ENCODE measurements at places on chromosomes 1 and 21.

DNA sequence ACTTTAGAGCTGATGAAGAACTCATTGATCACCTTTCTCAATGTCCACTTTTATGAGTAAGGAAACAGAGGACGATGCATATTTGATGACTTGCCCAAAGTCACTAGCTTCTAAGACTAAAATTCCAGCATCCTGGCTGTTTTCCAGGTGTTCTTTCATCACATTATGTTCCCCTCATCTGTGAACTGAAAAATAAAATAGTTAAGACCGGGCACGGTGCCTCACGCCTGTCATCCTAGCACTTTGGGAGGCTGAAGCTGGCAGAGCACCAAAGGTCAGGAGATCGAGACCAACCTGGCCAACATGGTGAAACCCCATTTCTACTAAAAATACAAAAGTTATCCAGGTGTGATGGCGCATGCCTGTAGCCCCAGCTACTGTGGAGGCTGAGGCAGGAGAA lies 297.5 kb downstream of the DUSP10 start:
- DNase-seq: no peak

GRCh38 chr1:184197831-184198230 lies 146.3 kb downstream of the TSEN15 start:
- DNase-seq: no peak

- DNase-seq: no peak
Observed at GRCh38 chr21:41783476-41784180, 16.8 kb upstream of the RIPK4 start.

DNA sequence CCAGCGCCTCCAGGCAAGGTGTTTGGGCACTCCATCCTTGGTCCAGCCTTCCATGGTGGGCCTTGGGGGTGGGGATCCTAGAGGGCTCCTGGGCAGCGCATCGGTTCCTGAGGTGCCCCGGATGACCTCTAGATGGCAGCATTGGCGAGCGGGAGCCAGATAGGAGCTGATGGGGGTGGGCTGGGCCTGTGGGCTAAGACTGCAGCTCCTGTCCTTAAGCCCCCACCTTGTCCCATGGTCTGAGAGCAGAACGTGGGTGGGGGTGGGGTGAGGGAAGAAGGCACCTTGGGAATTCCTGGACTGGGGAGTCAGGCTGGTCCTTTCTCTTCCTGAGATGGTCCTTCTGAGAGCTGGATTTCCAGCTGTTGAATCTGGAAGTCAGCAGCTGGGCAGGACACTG lies 93.4 kb upstream of the CSF3R start:
- peak; percentile 58 for DNase-seq

DNA sequence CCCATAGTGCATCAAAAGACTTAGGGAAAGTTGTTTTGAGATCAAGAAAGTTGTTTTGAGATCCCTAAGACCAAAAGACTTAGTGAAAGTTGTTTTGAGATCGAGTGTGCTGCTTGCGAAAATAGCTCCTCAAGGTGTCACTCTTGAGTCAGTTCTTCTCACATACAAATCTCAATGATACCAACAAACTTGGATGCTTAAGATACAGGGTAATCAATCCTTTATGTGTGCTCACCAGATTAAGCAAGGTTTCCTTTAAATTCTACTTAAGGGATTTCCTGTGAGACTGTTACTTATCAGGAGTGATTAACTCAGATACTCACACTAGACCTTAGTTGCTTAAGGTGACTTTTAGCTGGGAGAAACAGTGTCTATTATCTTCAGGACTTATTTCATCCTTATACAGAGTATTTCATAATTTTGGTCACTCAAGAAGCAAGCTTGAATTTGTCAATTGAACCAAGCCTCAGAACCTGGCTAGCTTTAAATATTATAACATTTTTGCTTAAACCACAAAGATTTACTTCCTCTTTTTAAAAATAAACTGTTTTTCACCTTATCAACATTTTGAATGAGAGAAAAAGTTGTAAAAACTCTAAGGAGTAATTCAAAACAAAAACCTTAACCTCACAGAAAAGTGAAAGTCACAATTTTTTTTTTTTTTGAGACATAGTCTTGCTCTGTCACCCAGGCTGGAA lies 8.0 kb upstream of the RLF start:
- peak; percentile 51 for DNase-seq

GRCh38 chr1:217106231-217106901 lies 383.1 kb upstream of the ESRRG start:
- no peak for DNase-seq

DNA sequence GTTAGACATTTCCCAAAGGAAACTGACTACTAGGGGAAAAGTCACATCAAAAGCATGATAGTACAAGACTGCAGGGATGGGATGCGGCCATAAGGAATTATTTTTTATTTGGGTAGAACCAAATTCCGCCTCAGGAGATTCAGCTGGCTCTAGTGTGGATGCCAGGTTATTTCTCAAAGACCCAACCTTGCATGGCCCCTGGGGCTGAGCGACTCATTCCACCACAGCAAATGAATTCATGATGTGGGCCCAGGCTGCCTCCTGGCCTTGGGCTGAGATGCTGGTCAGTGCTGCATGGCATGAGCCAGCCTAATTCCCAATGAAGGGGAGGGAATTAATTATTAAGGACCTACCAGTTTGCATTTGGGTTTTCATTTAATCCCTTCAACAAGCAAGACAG lies 11.8 kb downstream of the TMEM35B start:
- no peak for DNase-seq

DNA sequence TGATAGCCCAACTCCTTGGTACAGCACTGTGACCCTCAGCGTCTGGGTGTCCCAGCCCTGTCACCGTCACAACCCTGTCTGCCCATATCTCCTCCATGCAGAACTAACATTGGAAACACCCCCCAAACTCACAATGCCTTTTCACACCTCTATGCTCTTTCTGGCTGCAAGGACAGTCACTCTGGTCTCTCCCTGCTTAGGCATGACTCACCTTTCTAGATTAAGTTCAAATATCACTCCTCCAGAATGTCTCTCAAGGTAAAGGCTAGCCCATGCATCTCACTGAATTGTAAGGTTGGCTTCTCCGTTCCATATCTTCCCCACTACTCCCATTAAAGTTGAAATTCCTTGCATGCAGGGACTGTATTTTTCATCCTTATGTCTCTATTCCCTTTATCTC lies 17.0 kb upstream of the CAPN8 start:
- DNase-seq: no peak

- DNase-seq: no peak
Observed at GRCh38 chr1:172770071-172770470, 111.2 kb downstream of the FASLG start.

GRCh38 chr1:27478098-27478497 lies 11.9 kb downstream of the WASF2 start:
- no peak for DNase-seq

GRCh38 chr1:183719289-183719688 lies 66.2 kb upstream of the APOBEC4 start:
- DNase-seq: no peak

DNA sequence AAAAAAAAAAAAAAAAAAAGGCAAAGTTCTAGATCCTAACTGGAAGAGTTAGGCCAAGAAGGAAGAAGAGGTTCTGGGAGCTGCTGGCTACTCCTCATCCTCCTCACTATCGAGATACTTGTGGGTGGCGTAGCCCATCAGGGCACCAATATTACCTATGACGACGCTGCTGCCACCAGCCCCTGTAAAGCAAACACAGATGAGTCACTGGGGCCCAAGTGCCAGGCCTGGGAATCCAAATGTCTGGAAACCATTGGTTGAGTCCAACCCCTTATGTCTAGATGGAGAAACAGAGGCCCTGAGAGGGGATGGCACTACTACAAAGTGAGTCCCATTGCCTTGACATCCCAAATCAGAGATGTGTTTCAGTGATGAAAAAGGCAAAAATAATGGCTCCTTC lies 5.7 kb downstream of the IFI6 start:
- DNase-seq: no peak

- peak; percentile 77 for DNase-seq
Observed at GRCh38 chr1:154157520-154158306, 2.8 kb upstream of the NUP210L start.

Data from CD4-positive, alpha-beta T cell treated with Interleukin-17A for 4 hours (primary cell).